ENCODE measurements at places on chromosomes 5 and 9.

DNA sequence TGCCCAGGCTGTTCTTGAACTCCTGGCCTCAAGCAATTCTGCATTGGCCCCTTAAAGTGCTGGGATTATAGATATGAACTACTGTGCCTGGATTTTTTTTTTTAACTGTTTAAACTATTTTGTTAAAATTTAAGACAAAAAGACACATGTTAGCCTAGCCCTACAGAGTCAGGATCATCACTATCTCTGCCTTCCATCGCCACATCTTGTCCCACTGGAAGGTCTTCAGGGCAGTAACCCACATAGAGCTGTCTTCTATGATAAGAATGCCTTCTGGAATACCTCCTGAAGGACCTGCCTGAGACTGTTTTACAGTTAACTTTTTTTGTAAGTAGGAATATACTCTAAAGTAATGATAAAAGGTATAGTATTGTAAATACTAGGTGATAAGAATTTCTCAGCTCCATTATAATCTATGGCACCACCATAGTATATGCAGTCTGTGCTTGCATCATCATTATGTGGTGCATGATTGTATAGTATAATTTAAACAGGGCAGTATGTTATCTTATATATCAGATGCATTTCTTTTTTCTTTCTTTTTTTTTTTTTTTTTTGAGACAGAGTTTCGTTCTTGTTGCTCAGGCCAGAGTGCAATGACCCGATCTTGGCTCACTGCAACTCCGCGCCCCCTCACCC lies 52.7 kb downstream of the DENND4C start:
- no peak for DNase-seq

DNA sequence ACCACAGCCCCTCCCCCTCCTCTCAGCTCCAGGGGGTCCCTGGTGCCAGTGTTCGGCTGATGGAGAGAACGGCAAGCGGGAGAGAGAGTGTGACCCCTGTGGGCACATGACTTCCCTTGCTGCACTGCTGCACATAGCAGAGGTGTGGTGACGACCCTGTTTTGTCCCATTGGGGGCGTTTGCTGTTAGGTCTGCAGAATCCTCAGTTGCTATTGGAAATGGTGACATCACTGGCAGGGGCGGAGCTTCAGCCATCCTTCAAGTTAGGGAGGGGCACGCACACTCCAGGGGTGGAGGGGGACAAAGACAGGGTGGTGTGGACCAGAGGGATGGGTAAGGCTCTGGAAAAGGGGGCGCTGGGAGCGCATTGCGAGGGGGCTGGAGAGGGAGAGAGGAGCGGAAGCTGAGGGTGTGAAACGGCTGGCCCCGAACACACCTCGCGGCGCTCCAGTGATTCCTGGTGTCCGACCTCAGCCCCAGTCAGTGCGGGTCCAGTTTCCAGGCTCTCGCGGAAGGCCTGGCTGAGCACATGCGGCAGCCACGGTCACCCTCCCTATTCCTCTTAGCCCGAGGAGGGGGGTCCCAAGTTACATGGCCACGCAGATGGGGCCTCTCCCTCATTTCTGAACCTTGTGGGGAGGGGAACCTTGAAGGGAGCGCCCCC lies 764 bp upstream of the GRIN1 start:
- DNase-seq = no peak

DNA sequence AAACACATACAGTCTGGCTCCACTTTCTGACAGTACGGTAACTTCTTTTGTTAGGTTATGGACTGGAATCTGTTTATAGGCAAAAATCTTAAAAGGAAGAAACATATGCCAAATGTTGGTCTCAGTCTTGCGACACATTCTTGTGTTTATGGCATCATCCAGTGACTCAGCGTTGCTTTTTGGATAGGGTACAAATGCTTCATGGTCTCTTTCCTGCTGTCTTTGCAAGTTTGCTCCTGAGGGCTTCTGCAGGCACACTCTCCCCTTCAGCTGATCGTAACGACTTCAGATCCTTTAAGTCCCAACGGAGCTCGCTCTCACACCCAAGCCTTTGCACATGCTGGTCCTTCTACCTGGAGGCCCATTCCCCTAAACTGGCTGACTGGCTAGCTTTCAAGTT lies 23.6 kb upstream of the TNFSF8 start:
- DNase-seq = no peak

- no peak for DNase-seq
Observed at GRCh38 chr5:83891261-83891660, 170.6 kb upstream of the HAPLN1 start.

- no peak for DNase-seq
Observed at GRCh38 chr5:111234125-111234524, 9.9 kb downstream of the CAMK4 start.

GRCh38 chr5:58544195-58544594 lies 38.7 kb upstream of the RAB3C start:
- DNase-seq = no peak

DNA sequence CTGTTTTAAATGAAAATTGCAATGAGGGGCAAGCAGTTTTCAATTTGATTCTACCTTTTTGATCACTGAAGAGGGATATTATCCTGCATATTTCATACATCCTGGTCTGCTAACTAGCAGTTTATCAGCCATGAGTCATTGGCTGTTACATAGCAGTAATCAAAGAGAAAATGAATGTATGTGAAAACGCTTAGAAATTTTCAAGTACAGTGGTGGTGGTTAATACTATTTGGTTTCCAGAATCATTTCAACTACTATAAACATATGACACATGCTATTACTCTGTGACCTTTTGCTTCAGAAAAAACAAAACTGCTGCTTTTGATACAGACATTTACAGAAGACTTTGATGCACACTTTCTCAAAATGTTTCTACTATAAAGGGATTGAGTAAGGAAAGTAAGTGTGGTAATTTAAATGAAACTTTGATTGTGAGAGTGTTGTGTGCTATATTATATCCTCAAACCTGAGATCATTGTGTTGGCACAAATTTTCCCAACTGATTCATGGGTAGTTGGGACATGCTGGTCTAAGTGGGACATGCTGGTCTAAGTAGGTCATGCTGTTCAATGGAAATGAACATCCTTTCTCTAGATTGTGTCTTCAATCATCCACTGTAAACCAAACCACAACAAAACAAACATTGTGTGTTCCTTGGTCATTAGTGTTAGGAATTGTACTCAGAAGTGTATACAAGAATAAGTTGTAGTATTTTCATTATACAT lies 5.1 kb downstream of the RNF14 start:
- no peak for DNase-seq

GRCh38 chr5:86684222-86684621 lies 66.5 kb downstream of the COX7C start:
- no peak for DNase-seq

DNA sequence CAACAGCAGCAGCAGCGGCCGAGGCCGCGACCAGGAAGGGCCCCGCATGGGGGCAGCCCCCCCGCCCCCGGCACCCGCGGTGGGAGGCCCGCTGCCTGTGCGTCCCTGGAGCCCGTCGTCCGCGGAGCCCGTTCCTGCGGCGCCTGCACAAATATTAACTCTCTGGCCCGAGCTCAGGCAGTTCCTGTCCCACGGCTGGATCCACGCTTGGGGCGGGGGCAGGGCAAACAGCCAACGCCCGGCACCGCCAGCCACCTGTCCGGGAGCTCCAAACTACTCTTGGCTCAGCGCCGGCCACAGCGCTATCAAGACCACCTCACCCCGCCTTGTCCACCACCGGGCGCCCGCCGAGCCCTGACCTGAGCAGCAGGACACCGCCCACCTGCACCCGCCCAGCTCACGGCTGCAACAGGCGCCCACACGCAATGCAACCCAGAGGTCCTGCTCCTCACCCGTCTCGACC lies at the start of gene LRRC26:
Gene LRRC26 (minus strand): TSS at position 156 of the 463 bp plus-strand sequence. CDS start 108 bp downstream, at position 48.
- DNase-seq = no peak

GRCh38 chr5:31036411-31036810 lies 157.1 kb upstream of the CDH6 start:
- DNase-seq = no peak

- no peak for DNase-seq
Observed at GRCh38 chr9:88809355-88810161, 181.7 kb upstream of the S1PR3 start.

GRCh38 chr9:93126151-93126781 lies 7.8 kb downstream of the NINJ1 start:
- DNase-seq = no peak

- no peak for DNase-seq
Observed at GRCh38 chr5:179397516-179397915, 52.3 kb upstream of the ADAMTS2 start.

DNA sequence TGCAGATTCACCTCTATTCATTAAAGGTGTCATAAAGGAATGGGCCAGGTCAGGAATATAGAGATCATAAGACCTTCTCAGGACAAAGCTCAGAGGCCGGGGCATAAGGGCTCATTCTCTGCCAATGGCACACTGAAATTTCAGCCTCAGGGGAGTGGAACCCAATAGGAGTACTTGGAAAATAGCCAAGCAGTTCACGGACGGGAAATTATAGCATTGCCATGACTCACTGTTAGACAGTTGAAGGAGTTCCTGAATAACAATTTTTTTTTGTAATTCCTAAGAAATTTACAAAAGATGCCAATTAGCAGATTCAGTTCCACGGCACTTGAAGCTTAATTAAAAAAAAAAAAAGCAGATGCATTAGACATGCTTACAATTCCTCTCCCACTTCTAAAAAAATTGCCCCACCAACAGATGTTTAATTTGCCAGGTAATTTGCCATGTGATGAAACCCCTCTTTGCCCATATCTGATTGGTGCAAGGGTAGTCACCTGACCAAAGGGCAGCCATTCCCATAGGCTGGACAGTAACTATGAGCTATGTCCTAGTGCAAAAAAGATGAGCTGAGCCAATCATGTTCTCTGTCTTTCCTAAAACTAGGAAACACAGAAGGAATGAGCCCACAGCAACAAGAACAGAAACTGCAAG lies 58.6 kb downstream of the PTCD2 start:
- DNase-seq = no peak

DNA sequence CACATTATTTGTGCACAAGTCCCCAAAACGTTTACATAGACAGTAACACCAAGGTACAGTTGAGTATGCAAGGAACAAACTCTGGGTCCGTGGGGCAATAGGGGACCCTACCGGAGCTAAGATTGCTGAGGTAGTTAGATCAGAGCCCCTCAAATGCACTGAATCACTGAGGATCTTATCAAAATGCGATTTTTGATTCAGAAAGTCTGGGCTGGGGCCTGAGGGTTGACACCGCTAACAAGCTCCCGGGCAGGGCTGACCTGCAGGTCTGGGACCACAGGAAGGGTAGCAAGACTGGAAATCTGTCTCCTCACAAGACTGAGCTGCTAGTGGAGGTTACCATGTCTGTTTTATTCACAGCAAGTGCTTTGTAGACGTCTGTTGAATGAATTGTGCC lies 1.8 kb upstream of the IL3 start:
- DNase-seq = no peak

DNA sequence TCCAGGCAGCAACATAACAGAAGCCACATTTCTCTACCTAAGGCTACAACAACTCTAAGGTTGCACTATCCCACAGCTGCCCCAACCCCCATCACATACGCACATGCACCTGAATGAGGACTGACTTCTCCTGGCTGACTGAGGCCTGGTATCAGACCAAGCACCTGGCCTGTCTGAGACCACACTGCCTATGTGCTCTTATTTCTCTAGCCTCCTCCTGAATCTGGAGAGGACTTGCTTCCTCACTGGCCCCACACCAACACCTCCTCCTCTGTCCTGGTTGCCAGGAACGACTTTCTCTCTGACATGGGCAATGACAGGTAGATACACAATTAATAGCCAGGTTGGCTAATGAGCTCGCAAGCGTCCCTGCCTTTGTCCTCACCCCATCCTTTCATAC lies 14.9 kb upstream of the VDAC1 start:
- DNase-seq = no peak

DNA sequence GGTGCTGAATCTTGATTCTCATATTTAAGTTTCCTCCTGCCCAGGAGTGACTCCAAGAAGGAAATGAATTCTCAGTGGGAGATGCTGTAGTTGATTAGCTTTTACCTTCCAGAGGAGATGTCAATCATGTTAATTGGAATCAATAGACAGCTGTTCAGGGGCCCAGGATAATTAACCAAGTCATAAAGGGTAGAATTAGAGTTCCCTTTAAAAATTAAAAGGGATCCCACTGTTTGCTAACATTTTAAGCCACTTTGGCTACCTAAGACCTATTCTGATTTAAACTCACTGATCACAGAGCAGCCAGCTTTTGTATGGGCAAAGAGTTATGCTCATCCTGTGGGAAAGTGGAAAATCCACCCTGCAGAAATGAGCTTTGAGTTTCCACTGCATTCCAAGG lies 249.6 kb downstream of the SLIT3 start:
- DNase-seq = no peak

- no peak for DNase-seq
Observed at GRCh38 chr9:72477930-72478518, 43.4 kb upstream of the TMC1 start.

DNA sequence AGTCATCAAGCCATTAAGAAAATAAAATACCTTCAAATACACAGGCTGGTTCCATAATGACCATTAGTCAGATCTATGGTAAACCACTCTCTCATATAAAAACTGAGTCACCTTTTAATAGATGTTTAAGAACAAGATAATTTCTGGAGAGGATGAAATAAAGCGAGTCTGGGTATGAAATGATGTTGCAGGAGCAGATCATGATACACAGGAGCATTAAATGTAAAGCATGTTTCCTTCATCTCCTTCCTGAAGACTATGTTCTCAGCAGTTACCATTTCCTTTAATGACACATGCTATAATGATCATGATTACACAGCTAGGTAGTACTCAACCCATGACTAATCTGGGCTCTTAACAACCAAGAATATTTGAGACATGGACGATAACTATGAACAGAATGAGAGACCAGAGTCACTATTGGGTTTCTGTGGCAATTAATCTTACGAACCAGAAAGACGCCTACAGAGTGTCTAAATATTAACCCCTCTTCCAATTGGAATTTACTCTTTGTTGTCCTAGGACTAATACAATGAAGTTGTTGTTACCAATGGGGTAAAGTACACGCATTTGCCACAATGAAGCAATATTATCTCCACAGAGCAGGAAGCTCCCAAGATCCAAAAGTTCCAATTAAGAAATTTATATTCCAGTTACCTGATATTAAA lies 105.6 kb downstream of the NR6A1 start:
- DNase-seq = no peak

DNA sequence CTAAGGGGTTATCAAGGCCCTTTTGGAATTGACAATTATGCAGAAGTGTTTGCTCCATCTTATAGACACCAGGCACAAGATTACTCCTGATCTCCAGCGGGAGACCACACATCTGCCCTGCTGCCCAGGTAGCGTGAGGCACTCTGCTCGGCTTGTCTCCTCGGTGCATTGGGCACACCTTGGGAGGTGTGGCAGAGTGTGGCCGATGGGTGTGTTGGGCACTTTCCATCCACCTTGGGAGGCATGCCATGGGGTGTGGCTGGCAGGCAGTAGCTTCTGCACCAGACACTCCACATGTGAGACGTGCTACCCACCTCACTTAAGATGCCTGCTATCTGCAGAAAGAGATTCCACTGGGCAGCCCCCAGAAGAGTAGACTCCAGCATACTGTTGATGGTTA lies 54.1 kb downstream of the GADD45G start:
- DNase-seq = no peak

DNA sequence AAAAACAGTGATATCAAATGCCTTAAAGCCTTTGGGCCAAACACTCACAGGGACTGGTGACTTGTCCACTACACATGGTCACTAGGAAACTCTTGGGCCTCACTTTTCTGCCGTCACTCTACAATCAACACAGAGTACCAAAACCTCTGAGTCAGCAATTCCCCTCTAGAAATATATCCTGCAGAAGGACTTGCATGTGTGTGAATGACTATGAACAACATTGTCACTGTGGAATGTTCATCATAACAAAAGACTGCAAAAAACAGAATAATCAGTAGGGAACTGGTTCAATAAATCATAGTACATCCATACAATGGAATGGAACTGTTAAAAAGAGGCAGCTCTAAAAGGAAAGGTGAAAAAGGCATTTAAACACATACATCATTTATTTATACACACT lies 44.1 kb upstream of the SMU1 start:
- no peak for DNase-seq

GRCh38 chr5:67240065-67240464 lies 43.5 kb upstream of the CD180 start:
- DNase-seq = no peak
